ENCODE measurements at places on chromosomes 7 and 10.
A peak's percentile ranks its signal among the peaks of the same experiment; 100 is the strongest.

- no peak for DNase-seq
Observed at GRCh38 chr10:76555067-76555670, 1082.4 kb downstream of the KCNMA1 start.

DNA sequence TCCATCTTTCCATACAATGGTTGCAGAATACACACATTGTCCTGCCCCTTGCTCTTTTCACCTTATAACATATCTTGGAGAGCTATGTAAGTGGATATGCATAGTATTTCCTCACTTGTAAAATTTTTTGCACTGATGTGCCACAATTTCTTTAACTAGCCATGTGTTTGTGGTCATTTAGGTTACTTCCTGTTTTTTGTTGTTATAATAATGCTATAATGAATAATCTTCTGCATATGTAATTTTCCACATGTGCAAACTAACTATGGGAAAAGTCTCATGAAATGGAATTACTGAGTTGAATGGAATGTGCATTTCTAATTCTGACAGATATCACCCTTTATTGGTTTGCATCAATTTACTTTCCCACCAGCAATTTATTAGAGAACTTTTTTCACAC is 2.8 kb downstream of the TAS2R41 start:
- DNase-seq: no peak

GRCh38 chr7:87448388-87448787 is 27.1 kb downstream of the ABCB4 start:
- DNase-seq: no peak

DNA sequence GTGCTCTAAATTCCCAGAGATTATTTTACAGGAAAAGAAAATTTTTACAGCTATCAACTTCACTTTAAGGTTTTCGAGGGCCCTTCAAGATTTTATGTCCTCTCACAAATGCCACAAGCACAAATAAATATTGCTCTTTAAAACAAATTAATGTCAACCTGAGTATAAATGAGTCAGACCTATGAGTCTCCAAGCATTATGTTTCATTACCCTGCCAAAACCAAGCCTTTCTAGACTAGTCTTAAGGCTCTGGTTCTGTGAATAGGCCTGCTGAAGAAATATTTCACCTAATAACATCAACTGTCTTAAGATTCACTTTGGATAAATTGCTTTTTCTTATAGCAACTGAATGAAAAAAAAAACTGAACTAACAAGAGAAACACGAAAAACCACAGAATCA is 153.0 kb downstream of the PDE1C start:
- no peak for DNase-seq

- DNase-seq: no peak
Observed at GRCh38 chr7:11492307-11492706, 339.7 kb downstream of the THSD7A start.

DNA sequence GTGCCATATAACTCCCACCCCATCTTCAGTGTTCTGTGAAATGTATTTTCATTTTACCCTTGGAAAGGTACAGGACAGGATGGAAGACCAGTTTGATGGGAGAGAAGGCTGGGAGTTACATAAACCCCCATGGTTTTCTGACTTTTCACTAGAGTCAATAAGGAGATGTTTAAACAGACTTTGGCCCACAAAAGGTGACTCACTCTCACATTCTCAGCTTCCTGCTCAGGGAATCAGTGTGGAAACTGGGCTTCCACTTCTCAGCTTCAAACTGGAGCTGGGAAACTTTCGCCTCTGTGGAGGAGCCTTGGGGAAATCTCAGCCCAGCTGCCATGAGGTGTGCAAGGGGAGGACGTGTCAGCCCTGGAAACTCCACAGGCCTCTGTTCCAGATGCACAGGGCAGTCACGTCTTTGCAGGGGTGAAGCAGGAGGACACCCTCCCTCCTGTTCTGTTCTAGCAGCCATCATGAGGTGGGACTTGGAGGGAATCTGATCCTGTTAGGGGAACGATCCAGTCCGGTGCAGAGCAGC is 560.5 kb upstream of the GALNT17 start:
- no peak for DNase-seq

DNA sequence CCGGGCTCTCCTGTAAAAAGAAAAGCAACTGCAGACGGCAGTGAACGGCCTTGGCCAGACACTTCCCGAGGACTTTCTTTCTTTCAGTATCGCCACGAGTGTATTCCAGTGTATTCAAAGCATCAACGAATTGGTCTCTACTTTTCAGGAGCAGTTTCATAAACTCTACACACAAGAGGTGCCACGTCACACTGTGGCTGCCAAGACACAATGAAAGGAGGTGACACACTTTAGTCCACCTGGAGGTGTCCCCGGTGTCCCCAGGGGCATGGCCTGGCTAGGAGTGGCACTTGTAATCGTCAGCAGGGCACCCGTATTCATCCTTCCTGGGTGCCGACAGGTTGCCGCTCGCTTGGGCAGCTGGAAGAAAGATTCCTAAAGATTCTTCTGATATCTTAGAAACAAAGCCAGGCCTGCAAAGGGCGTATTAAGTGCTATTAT is 5.0 kb downstream of the TNS3 start:
- peak; percentile 59 for DNase-seq

- DNase-seq: no peak
Observed at GRCh38 chr10:35752469-35753461, 110.7 kb upstream of the FZD8 start.

- DNase-seq: no peak
Observed at GRCh38 chr10:43032613-43033012, 44.3 kb upstream of the RET start.

GRCh38 chr7:12633582-12633981 is 53.9 kb upstream of the ARL4A start:
- DNase-seq: no peak
